T-cell (primary cell): ENCODE measurements at places on chromosomes 12 and 14.

- no peak overlapping the region for H3K4me3 ChIP-seq
- H3K27ac ChIP-seq, result no peak overlapping the region
- peaks cover 3% of the 10 kb centered on the region for H3K27me3 ChIP-seq
- no peaks in the 10 kb centered on the region for H3K36me3 ChIP-seq
Observed at GRCh38 chr14:61212546-61212945, 68.6 kb downstream of the TMEM30B start.

DNA sequence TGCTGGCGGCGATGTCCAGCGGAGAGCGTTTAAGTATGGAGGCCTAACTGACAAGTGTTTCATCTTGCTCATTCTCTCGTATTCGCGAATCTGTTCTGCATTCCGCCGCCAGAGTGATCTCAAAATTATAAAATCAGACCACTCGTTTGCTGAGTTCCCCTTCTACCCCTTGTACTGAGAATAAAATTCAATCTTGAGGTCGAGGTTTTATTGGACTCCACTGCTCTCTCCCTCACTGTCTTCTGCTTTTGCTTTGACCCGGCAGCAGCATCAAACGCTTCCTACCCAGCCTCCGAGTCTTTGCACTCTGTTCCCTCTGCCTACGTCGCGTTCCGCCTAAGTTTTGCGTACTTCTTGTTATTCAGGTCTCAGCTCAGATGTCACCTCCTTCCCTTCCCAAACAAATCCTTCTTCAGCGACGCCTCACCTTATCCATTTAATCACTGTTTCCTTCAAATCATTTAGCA, 462 bp downstream of the KNTC1 start:
- peak overlapping the region; percentile 47 for H3K27ac ChIP-seq
- no peaks in the 10 kb centered on the region for H3K27me3 ChIP-seq
- peak overlapping the region; percentile 88 for H3K4me3 ChIP-seq
- no peak for DNase-seq
- peaks cover 17% of the 10 kb centered on the region for H3K4me1 ChIP-seq

DNA sequence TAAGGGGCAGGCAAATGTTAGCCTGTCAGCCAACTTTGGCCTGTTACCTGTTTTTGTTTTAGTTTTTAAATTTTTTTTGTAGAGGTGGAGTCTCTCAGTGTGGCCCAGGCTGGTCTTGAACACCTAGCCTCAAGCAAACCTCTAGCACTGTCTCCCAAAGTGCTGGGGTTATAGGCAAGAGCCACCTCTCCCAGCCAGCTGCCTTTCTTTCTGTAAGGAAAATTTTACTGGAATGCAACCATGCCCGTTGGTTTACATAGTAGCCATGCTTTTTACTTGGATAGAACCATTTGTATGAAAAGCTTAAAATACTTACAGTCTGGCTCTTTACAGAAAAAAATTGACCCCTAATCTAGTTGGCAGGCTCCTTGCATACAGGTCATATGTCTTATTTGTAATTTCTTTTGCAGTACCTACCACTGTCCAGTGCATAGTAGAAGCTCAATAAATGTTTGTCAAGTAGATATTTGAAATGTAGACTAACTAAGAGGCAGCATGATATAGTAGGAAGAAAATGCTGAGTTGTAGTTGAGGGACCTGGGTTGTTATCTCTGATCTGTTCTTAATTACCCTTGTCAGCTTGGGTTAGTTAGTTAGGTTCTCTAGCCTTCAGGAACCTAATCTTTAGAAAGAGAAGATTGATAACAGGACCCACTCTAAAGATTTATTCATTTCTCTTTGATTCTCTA, 4.7 kb downstream of the MDM2 start:
- H3K27me3 ChIP-seq, result no peaks in the 10 kb centered on the region
- H3K27ac ChIP-seq, result no peak overlapping the region

DNA sequence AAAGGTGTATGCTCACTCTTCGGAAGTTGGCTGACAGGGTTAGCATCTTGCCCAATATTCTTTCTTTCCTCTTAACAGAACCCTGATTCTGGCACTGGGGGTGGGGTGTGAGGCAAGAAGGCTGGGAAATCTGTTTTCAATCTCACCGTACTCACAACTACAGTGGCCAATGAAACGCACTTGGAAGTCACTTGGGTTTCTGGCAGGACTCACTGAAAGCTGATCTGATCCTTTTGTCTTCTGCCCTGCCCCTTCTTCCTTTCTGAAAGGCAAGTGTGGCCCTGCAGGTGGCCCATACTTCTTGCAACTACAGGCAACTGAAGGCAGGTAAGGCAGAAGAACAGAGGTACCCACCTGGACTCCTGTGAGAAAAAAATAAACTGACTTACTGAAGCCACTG, 106.9 kb downstream of the STXBP6 start:
- H3K4me3 ChIP-seq, result no peak overlapping the region
- no peaks in the 10 kb centered on the region for H3K36me3 ChIP-seq

GRCh38 chr12:96048393-96048969, 13.1 kb upstream of the LTA4H start:
- H3K4me3 ChIP-seq, result no peak overlapping the region
- peaks cover 6% of the 10 kb centered on the region for H3K4me1 ChIP-seq
- H3K27me3 ChIP-seq, result no peaks in the 10 kb centered on the region
- H3K27ac ChIP-seq, result peak overlapping the region; percentile 55
- DNase-seq, result no peak
- H3K36me3 ChIP-seq, result no peaks in the 10 kb centered on the region

DNA sequence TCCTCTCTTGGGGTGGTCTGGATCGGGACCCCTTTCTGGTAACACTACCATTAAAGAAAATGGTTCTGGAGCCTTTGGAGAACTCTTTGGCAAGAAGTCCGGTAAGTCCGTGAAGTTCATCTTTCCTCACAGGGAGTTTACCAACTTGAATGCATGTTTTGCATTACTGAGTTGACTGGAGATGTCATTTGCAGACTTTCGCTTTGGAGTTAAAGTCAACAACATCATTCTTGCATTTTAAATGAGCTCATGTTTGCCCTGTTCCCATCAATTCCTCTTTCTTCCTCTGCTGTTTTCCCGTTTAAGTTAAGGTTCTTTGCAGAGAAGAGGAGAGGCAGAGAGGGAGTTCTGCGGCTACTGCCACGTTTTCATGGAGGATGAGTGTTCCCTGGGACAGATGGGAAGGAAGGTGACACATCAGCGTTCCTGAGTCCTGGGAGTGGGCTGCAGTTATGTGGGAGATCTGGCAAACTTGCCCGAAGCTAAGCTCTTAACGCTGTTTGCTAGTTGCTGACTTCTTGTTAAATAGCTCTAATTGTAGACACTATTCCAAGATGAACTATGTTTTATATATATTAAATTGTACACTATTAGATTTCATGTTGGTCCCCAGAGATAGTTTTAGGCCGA, 18.8 kb upstream of the PRICKLE1 start:
- no peak for DNase-seq
- H3K27ac ChIP-seq, result no peak overlapping the region
- H3K27me3 ChIP-seq, result peaks cover under 1% of the 10 kb centered on the region
- H3K4me3 ChIP-seq, result no peak overlapping the region
- no peaks in the 10 kb centered on the region for H3K4me1 ChIP-seq
- H3K36me3 ChIP-seq, result no peaks in the 10 kb centered on the region

GRCh38 chr12:118237908-118238307, 102.0 kb downstream of the PEBP1 start:
- H3K4me1 ChIP-seq, result no peaks in the 10 kb centered on the region
- no peak overlapping the region for H3K4me3 ChIP-seq
- no peaks in the 10 kb centered on the region for H3K27me3 ChIP-seq
- DNase-seq, result no peak
- no peaks in the 10 kb centered on the region for H3K36me3 ChIP-seq

DNA sequence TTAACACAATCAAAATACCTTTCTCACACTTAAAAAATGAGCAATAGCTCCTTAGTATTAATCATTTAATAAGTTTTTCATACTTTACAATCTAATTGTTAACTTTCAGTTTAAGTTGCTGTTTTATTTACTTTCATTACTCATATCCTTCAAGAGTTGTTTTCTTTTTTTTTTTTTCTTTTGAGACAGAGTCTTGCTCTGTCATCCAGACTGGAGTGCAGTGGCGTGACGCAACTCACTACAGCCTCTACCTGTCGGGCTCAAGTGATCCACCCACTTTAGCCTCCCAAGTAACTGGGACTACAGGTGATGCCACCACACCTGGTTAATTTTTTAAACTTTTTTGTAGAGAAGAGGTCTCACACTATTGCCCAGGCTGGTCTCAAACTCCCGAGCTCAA, 16.1 kb downstream of the ZBTB1 start:
- H3K27me3 ChIP-seq, result no peaks in the 10 kb centered on the region
- H3K27ac ChIP-seq, result no peak overlapping the region
- H3K4me3 ChIP-seq, result no peak overlapping the region
